ENCODE measurements at places on chromosomes 1 and 21.
A peak's percentile ranks its signal among the peaks of the same experiment; 100 is the strongest.

DNA sequence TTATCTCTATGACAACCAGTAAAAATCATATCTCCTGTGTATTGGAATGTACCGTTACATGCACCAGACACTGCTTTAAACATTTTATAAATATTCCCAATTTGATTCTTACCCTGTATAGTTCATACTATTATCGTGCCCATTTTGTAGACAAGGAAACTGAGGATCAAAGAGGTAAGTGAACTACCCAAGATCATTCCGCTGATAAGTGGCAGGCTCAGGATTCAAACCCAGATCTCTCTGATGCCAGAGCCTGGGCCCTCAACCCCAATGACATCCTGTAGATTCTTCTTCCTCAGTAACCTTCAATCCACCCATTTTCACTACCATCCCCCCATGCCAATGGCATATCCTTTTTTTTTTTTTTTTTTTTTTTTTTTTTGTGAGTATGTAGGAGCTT is 12.3 kb downstream of the CFAP57 start:
- DNase-seq = no peak

DNA sequence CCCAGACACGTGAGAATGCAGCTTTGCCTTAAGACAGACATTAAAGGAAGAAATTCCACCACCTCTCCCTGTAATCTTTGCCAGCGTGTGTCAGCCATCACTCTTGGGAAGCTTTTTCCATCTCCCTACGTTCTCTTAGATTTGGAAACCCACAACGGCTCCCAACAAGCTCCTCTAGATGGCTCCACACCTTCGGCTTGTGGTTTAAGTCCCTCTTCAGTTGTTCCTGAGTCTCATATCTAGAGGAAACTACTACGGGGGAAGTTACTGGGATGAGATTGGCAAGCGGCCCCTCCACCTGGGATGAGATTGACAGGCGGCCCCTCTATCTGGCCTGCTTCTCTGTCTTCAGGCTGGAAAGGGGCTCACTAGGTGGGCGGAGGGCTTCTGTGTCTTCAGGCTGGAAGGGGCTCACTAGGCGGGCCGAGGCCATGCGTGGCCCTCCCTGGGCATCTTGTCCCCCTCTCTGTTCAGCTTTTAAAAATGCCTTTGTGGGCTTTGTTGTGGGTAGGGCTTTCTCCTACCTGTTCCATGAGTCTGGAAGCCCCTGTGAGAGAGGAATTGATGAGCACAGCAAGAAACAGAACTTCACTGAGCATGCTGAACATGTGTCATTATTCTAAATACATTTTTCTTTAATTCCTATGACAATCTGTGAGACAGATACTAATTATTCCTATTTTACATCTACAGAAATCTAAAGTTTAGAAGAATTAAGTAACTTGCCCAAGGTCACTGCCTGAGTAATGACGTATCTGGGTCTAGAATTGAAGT is 670.5 kb downstream of the KIF26B start:
- no peak for DNase-seq

- no peak for DNase-seq
Measured at GRCh38 chr1:33466159-33466558, 6.3 kb upstream of the ZSCAN20 start.

DNA sequence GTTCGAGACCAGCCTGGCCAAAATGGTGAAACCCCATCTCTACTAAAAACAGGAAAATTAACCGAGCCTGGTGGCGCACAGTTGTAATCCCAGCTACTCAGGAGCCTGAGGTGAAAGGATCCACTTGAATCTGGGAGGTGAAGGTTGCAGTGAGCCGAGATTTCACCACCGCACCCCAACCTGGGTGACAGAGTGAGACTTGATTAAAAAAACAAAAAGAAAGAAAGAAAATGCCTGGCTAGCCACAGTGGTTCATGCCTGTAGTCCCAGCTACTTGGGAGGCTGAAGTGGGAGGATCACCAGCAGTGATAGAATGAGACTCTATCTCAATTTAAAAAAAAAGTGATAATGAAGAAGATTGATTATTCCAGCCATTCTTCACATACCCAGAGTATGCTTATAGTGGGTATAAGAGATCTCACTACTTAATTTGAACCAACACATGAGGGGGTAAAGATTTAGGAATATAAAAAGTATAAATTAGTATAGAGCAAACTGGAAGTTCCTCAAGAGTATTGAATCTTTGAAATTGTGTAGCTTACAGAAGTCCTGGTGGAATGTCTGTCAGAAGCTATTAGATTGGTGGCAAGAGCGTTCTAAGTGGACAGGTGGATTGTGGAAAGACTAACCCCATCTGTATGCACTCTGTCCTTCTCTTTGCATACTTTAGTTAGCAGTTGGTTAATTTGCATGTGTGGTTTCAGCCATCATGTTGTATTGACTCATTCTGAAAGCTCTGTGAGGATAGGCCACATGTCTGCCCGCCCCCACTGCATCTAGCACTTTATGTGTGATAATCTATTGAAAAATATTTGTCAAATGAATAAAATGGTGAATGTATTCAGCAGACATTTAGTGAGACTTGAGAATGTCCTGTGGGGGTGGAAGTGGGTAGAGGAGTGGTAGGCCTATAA is 25.0 kb downstream of the RLF start:
- no peak for DNase-seq

- DNase-seq = no peak
Measured at GRCh38 chr1:42456754-42457089, 379 bp downstream of the PPCS start.

GRCh38 chr21:42147386-42148020 is 71.4 kb upstream of the ABCG1 start:
- no peak for DNase-seq

- no peak for DNase-seq
Measured at GRCh38 chr1:119565131-119565772, 58.2 kb downstream of the HSD3B1 start.

DNA sequence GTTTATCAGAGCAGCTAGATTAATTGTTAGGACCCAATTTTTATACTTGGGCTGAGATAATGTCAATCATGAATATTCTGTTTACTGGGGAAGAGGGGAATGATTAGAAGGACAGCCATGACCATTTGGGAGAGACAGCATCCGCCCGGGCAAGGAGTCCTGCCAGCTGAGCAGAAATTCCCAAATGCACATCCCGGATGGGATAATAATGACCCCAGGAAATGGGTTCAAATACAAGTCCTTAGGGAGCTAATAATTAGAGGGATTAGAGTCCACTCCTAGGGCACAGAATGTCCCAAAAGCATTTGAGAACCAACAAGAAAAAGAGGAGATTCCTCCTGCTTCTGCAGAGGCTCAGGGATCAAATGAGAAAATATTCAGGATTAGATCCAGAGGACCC is 115.9 kb downstream of the LRRC53 start:
- no peak for DNase-seq

DNA sequence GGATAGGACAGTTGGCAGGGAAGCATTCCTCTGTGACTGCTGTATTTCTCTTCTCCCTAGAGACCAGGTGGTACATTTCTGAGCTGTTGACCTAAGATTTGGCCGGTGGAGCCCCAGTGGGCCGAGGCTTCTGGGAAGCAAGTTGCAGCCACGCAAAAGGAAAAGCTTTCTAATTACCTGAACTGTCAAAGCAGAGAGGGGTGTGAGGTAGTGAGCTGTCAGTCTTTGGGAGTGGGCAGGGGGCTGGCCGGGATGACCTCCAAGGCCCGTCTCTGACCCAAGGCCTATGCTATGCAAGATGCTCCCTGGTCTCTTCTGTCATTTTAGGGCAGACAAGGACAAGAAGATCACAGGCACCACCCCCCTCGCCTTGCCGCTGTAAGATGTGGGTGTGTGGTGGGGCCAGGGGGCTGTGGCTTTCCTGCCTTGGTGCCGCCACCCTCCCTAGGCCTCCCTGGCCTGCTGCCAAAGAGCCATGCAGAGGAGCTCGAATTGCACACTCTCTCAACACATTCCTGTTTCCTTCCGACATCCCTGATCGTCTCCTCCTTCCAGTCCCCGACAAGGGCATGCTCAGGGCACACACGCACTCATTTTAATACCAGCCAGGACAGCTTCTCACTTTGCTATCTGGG is 7.7 kb downstream of the PADI1 start:
- no peak for DNase-seq

DNA sequence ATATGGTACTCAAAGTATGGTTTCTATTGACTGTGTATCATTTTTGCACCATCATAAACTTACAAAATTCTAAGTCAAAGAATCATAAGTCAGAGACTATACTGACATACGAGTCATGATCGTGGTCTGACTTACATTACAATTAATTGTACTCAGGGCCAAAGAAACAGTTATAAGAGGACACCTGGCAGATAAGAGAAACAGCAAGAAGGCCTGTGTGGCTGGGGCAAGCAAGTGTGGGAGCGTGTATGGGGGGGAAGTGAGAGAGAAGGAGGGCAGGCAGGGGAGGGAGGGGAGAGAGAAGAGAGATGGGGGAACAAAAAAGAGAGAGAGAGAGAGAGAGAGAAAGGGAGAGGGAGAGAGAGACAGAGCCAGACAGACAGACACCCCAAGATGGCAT is 70.9 kb downstream of the RERE start:
- no peak for DNase-seq

DNA sequence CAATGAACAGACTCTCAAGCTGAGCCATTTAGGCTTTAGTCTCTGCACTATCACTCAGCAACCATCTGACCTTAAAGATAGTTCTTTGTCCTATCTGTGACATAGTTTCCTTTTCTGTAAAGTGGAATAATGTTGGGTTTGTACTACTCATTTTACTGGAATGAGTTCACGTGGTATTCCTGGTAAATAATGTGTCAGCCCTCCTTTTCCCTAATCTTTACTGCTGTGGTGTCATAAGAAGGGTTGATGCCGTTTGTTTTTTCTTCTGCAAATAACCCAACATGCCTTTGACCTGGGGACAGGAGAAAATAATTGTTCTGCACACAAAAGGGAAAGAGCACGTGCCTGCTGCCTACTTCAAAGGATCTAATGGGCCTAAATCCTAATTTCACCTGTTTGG is 297.8 kb downstream of the BRINP3 start:
- DNase-seq = no peak

DNA sequence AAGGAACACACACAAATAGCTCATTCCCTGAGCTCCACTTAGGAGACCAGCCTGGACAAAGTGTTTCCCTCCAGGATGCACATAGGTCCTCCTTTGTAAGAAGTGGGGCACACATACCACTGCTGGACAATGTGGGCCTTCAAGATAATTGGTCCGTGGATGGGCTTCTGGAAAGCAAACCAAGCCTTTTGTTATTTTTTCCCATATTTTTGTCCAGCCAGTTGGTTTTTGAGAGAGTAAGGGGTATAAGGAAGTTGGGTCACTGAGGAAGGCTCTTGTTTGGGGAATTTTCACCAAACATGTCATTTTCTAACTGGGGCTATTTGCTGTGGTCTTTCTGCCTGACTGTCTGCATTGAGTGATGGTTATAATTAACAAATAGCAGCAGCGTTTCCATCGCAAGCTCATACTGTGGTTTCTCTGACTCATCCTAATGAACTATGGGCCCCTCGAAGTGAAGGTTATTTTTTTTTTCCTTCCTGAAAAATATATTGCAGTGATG is 306.3 kb upstream of the DUSP10 start:
- peak; percentile 47 for DNase-seq

DNA sequence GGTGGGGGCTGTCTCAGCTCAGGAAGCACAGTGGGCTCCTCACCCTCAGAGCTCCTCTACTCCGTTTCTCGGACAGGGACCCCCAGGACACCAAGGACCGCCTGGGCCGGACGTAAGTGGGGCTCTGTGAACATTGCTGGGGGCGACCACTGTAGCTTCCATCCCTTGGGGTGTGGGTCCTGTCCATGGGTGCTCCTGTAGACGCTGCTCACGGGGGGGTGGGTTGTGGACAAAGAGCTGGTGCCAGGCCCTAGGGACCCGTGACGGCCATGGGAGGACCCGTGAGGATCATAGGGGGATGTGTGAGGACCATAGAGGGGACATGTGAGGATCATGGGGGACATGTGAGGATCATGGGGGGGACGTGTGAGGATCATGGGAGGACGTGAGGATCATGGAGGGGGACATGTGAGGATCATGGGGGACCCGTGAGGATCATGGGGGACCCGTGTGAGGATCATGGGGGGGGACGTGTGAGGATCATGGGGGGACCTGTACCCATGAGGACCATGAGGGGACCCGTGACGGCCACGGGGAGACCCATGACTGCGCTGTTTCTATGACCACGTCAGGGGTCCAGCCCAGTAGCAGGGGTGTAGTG is 18.1 kb downstream of the COL6A1 start:
- no peak for DNase-seq
